ENCODE measurements at places on chromosomes 11 and 22.

DNA sequence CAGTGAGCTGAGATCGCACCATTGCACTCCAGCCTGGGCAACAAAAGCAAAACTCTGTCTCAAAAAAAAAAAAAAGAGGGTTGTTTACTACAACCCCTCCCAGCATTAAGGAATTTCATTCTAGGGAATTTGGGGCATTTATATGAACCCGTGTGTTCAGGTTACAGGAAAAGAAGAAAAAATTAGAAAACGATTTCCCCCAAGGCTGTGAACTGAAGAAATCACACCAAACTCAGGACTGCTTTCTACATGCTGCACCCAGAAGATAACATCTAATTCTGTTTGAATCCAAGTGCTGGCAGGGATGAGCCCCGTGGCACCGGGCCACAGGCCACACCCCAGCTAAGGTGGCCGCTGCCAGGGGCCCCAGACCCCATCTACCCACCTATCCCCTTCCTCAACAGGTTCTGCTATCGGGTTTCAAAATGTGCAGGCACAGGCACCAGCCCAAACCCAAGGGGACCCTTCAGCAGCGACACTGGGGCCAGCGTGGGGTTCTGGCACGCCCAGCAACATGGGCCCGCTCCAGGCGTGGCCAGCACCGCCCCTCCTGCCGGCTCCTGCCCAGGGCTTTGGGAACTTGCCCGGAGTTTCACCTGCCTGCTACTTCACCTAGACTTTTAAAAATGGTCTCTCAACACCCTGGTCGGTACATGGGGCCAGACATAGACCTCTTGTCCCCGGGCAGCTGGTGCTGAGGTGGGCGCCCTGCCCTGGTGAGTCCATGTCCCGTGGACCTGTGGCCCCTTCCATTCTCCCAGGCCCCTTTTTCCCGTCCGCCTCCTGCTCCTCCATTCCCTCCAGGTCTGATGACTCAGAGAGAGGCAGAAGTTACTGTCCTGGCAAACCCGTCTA is 11.8 kb downstream of the CELSR1 start:
- DNase-seq, result no peak

- DNase-seq, result no peak
These were observed 50.7 kb downstream of the CSF2RB start for GRCh38 chr22:36964106-36964505.

DNA sequence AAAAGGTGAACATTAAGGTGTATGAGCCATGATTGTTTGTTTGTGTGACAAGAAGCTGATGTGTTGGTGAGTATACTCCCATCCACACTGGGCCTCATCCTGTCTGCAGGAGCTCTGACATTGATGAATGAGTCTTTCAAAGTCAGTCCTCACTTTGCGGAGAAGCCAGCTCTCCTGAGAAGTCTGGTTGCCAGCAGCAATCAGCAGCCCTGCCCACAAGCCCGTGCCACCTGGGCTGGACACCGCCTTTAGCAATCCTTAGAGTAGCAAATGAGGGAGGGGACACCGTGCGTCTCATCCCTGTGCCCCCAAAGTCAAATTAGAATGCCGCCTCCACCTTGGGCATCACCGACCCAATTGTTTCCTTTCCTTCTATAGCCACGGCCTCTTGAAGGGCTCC is 174.8 kb upstream of the NECTIN1 start:
- no peak for DNase-seq

DNA sequence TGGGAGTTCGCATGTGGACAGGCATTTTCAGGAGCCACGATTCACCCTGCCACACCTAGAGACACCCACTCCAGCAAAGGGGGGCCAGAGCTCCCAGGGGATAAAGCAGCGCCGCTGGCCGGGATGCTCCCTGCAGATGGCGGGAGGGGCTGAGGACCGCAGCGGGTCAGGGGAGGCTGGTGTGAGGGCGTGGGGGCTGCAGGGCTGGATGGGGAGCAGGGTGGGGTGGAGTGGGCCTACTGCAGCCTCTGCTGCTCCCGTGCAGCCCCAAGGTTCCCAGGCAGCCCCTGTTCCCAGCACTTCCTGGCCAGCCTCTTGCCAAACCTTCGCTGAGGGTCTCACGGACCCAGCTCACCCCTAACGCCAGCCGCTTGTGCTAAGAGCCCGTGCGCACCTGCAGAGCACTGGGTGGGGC is 13.0 kb downstream of the MUC5B start:
- DNase-seq, result no peak

DNA sequence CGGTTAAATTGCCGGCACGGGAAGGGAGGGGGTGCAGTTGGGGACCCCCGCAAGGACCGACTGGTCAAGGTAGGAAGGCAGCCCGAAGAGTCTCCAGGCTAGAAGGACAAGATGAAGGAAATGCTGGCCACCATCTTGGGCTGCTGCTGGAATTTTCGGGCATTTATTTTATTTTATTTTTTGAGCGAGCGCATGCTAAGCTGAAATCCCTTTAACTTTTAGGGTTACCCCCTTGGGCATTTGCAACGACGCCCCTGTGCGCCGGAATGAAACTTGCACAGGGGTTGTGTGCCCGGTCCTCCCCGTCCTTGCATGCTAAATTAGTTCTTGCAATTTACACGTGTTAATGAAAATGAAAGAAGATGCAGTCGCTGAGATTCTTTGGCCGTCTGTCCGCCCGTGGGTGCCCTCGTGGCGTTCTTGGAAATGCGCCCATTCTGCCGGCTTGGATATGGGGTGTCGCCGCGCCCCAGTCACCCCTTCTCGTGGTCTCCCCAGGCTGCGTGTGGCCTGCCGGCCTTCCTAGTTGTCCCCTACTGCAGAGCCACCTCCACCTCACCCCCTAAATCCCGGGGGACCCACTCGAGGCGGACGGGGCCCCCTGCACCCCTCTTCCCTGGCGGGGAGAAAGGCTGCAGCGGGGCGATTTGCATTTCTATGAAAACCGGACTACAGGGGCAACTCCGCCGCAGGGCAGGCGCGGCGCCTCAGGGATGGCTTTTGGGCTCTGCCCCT is 529 bp upstream of the CCND1 start:
- DNase-seq, result no peak

GRCh38 chr22:47420211-47420610 is 657.8 kb downstream of the TBC1D22A start:
- no peak for DNase-seq

GRCh38 chr11:37394236-37394870 is 796.3 kb upstream of the RAG2 start:
- DNase-seq, result no peak

DNA sequence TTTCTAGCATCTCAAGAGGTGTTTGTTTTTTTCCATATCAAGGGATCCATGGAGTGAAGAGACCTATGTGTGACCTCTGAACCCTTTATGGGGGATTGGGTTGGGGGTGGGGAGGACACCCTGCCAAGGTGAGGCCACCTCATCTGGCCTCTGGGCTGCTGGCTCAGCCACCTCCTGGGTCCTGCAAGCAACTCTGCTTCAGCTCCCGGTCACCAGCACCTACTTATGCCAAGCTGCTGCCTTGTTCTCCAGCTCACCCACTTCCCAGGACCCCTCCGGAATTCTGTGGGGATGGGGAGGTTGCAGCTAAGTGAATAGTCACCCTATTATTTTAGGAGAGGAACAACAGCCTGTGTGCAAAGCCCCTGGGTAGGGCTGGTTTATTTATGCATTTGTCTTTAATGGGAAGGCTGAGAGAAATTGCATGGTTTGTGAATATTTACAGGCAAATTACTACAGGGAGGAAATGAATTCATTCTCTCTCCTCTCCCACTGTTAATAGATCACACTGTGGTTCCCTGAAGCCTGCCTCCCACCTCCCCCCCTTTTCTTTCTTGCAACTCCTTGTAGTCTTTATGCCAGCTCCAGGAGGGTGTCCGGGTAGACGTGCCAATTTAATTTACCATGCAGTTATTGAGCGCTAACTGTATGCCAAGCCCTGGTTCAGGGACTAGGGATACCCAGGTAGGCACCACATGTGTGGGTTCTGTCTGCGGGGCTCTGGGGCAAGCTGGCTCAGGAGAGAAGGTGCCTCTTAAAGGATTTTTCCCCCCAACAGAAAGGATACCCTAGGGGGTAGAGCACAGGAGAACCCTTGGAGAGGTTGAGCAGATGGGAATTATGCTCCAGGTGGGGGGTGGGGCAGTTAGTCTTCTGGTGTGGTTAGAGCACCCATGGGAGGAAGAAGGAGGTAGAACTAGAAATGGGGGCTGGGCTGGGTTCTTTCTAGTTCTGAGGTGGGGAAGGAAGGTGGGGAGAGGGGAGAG is 50.7 kb downstream of the TSPAN18 start:
- no peak for DNase-seq

DNA sequence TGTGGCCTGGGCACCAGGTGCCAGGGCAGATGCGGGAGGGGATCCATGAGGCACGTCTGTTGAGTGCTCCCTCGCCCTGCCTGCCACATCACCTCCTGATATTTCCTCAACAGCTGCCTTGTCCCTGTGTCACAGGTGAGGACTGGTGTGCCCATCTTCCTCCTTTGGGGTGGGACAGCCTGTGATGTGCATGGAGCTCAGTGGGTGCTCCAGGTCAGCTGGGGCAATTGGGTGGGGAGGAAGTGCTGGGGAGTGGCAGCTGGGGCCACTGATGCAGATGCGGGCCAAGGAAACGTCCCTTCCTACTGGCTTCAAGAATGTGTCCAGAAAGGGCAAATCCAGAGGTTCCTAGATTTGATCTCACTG is 83.6 kb downstream of the MORC2 start:
- no peak for DNase-seq

DNA sequence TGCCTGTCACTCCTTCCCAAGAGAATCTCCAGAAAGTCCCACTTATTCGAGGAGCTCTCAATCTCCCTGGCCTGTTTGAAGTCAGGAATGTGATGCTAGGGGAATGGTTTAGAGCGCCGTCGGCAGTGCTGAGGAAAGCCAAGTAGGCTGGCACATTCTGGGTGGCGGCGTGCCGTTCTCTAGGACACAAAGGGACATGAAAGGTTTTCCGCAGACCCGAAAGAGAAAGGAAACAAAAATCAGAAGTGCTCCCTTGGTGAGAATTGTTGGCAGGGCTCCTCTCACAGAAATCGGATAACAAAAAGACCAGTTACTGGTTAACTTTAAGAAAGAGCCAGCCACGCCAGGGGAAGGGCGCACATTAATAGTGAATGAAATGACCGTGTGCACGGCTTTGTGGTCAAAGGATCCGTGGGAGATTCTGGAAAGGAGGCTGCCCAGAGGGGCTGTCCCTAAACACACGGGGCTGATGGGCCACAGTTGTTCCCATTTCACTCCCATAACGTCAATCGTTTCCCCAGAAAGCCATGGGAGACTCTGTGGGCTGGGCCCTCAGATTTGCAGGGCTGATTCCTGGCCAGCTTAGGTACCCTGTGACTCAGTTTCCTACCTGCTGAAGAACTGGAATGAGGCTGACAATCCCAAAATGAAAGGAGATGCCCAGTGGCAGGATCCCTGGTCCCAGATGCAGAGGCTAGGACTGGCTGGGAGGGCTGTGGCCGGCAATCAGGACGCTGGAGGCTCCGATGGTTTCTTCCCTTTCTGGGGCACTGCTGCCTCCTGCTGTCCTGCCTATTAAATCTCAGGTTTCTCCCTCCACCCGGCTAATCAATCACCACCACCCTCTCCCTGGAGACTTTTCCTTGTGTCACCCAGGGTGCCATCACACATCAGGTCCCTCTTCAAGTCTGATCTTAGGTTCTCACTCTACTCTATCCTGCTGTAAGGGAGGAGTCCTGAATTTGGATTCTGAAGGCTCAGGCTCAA is 82.3 kb downstream of the RCN1 start:
- peak; percentile 45 for DNase-seq

DNA sequence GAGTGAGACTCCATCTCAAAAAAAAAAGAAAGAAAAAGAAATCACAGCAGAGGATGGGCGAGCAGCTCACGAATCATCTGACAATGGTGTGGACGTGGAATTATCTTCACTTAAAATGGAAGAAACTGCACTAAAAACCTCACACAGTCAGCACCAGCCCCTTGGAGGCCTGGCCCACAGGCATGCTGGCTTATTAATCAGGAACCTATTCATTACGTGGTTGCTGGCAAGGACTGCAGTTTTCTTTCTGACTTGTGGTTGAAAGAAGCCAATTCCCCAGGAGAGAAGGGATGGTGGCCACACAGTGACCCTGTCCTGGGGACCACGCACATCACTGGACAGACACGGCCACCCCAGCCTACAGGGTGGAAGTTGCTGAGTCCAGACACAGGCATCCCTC is 401.1 kb downstream of the CTTN start:
- no peak for DNase-seq

GRCh38 chr11:70365544-70365927 is 32.8 kb upstream of the CTTN start:
- DNase-seq, result no peak

DNA sequence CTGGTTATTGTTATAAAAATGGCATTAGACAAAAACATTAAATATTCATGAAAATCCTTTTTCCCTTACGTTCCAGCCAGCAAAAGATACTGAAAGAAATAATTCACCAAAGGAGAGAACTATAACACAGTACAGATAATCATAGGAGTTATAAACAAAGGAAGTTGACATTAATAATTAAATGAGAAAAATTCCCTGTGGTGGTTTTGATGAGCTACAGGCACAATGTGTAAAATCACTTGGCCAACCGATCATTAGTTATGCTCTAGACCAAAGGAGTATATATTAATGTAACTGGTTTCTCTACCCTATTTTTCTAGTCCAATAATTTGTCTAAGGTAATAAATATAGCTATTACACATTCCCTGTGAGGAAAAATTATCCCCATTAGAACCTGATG is 534.7 kb downstream of the CNTN5 start:
- DNase-seq, result no peak

DNA sequence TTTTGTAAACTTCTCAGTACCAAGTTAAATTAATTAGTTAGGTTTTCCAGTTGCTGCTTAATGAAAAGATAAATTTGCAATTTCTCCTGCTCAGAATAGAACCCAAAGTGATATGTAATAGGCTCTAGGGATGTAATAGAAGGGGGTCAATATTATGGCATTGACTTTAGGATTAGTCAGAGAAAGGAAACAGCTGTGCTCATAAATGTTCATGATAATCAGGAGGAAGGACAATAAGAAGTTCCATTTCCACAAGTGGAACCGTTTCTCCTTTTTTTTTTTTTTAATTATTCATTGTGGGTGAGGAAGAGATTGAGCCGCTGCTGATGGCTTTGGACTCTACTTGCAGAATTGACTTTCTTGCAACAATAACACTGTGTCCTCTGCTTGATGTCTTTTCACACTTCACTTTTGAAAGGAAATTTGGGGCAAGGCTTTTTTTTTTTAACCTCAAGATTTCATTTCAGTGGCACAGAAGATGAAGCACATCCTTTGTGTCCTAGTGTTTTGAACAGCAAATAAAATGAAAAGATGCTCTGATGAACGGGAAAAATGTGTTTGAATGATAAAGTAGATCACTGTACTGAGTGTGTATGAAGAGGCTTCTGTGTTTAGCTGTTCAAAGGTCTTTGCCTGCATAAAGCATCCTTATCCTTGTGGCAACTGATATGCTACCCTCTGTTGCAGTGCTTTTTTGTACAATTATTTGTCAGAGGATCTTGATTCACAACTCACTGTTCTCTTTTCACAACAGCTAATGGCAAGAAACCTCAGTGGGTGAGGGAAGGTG is 62.4 kb downstream of the GAS2 start:
- DNase-seq, result no peak

DNA sequence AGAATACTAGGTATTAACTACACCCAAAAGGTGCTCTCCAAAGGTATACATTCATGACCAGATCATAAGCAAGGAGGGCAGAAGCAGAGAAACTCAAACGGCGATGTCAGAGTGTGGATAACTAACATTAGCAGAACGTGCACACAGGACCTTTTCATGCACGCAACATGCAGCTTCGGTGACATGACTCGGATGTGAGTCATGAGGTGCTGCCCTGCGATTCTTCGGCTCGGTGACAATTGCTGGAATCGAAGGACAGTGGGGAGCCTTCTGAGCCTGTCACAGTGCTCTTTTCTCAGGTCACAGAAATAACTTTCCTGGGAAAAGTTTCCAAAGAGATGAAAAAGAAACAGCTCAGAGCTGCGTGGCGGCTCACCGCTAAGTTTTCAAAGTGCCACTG is 418.5 kb upstream of the SYN3 start:
- DNase-seq, result no peak

Measured in BE2C (cell line).